Amniotic epithelial cell (primary cell): ENCODE measurements at places on chromosomes 11 and 22.
A peak's percentile ranks its signal among the peaks of the same experiment; 100 is the strongest.

DNA sequence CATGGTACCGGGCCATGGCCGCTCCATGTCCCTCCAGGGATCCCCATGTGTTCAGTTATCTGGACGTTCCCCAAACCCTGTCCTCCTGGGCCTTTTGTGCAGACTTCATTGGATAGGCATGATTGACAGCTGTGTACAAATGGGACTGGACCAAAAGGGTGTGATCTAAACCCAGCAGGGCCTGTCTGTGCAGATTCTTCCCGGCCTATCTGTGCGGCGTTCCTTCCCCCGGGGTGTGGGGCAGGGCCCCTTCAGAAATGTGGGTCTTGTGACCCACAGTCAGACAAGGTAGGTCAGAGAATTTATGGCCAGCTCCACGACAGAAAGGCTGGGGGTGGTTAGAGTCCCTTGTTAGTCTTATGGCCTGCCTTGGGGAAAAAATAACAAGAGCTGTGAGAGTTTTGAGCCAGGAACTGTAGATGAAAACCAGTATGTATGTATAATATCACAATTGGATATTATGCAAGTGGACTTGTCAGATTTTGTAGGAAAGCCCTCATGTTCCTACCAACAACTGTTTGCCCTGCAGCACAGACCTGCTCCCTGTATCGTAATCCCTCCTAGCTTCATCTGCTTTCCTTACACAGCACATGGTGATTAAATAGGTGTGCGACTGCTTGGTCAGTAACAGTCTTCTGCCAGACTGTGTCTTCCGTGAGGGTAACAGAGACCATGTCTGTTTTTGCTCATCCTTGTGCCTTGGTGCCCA, 31.7 kb downstream of the AP2A2 start:
- DNase-seq, result no peak

DNA sequence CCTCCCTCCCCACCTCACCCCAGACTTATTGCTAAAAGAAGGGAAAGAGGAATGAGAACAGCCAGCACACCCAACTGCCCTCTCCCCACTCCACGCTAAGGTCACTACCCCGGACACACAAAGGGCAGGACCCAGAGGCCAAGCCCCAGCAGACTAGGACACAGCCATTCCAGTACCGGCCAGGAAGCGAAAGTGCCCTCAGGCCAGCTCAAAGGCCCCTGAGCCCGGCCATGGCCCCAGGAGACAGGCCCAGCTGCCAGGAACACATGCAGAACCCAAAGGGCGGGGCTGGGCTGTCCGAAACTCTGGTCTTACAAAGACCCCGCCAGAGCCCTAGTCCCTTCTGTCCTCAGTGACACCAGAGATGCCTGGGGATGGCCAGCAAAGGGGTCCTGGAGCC, 5.5 kb downstream of the RCOR2 start:
- no peak for DNase-seq

- DNase-seq, result peak; percentile 64
These were observed 1261.4 kb upstream of the TENM4 start for GRCh38 chr11:80702264-80702663.

DNA sequence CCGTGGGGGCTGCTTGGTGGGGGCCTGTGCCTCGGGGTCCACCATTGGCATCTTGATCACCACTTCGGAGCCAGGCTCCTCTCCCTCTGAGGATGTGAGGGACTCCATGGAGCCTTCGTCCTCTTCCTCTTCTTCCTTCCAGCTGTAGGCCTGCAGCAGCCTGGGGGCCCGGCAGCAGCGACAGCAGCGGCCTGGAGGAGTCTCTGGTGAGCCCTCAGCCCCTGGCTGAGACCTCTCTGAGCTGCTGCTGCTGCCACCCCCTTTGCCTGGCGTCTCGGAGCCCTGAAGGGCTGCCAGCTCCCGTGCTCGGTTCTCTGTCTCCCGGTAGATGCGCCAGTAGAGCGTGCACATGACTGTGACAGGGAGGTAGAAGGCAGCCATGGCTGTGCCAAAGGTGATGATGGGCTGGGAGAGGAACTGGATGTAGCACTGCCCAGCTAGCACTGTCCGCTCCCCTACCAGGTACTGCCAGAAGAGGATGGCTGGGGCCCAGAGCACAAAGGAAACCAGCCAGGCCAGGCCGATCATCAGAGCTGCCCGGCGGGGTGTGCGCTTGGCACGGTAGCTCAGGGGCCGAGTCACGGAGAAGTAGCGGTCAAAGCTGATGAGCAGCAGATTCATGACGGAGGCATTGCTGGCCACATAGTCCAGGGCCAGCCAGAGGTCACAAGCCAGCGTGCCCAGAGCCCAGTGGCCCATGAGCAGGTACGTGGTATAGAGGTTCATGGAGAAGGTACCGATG, 10.9 kb downstream of the CHRM1 start:
- DNase-seq, result no peak

DNA sequence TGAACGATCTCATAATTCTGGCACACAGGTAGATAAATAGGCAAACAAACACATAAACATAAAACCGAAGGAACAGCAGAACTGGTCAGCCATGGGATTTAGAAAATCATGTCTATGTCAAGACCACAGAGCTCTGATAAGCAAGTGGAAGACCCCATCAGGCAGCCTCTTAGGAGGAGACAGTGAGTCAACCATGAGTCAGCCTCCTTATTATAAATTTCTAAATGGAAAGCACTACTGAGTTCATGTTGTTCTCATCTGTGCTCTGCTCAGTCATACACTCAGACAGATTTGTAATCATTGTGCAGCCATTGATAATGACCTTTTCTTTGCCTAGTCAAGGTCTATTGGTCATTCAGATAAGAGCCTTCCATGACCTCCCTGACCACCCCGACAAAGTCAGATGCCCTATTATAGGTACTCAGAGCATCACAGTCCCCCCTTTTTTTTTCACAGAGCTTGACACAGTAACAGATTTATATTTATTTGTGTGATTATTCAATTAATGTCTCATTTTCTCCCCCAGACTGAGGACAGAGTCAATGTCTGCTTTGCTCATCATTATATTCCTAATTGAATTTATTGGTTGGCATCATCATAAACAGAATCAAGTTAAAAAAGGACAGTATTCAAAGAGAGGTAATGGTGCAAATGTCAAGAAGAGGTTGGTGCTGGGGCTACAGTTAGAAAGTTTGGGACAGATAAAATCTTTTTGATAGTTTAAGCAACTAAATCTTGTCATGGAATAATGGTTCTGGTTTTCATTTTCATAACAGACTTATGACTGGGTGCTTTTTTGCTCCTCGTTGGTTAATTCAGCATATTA, 579.7 kb upstream of the CCDC90B start:
- DNase-seq, result peak; percentile 83

DNA sequence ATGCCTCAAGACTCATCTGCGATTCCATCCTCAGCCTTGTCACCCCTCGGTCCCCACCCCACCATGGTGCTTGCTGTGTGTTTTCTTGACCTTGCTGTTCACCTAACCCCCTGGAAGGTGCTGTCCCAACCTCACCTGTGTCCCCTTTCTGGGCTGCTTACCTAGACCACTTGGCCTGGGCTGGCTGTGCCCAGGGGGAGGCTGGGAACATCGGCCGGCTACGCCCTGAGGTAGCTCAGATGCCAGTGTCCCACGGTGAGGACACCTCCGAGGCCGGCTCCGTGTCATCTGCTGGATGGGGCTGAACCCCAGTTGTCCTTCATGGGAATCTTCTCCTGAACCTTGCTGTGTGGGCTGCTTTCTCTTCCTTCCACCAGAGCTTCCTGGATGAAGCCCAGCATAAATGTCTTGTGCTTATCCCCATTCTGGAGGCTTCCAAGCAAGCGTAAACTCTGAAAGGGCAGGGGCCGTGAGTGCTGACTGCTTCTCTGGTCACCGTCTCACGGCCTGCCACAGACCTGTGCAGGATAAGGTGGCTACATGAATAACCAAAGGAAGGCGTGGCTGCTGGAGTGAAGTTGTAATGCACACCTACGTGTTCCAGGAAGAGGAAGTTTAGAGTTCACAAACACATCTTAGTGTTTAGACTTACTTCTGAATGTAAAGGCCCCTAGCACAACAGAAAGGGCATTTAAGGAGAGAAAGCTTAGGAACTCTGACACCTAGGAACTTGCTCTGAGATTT, 724.3 kb downstream of the TBC1D22A start:
- no peak for DNase-seq

GRCh38 chr22:44892243-44892642, 117.6 kb downstream of the PHF21B start:
- DNase-seq, result no peak

- no peak for DNase-seq
These were observed at the start of gene VPREB3 for GRCh38 chr22:23754220-23754919. TSS of gene VPREB3 (minus strand) at chr22:23754425. CDS start at chr22:23754363, 62 bp downstream.

DNA sequence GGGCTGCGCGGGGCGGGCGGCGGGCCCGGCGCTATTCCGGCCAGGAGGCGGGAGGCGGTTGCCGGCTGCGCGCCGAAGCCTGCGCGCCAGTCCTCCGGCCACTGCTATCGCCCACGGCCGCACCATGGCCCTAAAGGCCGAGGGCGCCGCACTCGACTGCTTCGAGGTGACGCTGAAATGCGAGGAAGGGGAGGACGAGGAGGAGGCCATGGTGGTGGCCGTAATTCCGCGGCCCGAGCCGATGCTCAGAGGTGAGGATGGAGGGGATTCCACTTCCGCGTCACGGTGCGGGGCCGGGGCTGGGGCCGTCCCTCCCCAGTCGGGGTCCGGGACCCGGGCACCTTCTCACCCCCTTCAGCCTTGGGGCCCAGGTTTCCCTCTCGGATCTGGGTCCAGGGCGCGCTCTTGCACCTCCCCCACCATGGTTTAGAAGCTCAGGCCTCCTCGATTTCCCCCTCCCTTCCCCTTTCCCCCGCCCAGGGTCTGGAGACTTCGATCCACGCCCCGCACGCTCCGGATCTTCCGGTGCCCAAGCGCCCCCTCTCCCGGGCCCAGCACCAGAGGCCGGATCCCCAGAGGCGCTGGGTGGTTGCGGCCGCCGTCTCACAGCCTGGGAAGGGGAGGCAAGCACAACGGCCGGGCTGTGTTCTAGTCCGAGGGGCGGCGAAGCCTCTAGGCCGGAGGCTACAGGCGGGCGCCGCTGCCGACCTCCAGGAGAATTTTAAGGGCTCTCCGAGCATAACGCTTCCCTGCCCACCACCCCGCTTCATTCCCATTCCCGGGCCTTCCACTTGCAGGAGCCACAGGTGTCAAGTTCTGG, 517 bp downstream of the SPINDOC start:
- DNase-seq, result peak; percentile 39

DNA sequence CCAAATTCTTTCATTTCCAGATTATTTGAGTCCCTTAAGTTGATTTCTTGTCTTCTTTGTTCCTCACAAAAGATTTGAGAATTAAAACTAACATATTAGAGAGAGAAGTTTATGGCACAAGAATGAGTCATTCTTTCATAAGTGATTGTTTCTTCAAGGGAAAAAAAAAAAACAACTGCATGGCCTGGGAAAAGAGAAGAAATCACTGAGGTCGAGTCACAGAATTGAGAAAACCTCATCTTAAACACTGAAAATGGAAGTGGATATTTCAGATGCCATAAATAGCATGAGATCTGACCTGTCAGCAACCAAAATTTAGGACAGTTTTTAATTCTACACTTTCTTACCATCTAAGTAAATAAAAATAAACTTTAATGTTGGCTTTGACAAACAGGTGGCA, 87.2 kb downstream of the CWF19L2 start:
- DNase-seq, result peak; percentile 41

- peak; percentile 33 for DNase-seq
These were observed 1.1 kb downstream of the TTLL12 start for GRCh38 chr22:43185860-43186261.

GRCh38 chr11:128235426-128235825, 351.9 kb downstream of the ETS1 start:
- DNase-seq, result peak; percentile 19

DNA sequence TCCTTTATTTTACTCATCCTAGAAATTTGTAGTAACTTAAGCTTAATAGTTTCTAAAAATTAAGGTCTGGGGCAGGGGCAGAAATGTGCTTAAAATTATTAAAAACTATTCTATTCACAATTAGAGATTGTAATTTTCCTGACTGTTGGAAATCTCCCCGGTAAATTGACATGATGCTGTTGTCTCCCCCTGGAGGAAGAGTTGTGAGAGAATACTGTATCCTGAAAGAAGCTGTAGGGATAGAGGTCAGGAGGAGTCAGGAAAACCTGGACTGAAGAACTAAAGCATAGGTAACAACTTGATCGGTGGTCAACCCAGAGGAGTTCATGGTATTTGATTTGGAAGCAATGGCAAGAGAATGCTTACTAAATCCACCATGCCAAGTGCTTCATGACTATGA, 16.2 kb upstream of the ESAM start:
- no peak for DNase-seq

DNA sequence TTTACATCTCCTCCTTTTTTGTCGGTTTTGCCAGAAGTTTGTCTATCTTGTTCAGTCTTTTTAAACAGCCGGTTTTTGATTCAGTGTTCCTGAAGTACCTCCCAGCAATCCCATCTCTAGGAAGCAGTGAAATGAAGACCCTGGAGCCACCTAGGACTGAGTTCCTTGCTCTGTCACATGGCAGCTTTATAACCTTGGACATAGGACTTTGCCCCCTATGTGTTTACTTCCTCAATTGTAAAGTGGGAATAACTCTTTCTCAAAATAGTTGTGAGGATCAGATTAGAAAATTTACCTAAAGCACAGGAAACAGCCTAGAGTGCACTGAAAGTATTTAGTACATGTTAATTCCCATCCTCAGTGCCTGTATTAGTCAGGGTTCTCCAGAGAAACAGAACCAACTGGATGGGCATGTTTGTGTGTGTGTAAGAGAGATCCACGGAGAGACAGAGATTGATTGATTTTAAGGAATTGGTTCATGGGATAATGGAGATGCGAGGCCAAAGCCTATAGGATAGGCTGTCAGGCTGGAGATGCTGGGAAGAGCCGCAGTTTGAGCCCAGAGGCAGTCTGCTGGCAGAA, 20.0 kb downstream of the FAM83F start:
- DNase-seq, result no peak

GRCh38 chr11:42054351-42054900, 595.0 kb upstream of the LRRC4C start:
- DNase-seq, result no peak

DNA sequence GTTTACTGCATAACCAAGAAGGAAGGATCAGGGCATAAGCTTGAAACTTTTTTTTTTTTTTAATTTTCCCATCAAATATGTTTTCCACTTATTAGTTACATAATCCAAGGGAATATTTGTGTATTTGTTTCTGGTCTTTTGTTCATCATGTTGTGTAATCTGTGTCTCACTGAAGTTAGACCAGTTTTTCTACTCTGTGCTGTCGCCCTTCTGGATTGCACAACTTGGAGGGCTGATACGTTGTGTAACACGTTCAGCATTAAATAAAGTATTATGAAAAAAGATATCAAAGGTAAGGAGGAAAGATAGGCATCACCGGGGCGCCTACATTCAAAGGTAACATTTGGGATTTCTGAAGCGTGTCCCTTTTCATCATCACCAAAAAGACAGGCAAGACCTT, 3.3 kb upstream of the E2F8 start:
- DNase-seq, result peak; percentile 65

DNA sequence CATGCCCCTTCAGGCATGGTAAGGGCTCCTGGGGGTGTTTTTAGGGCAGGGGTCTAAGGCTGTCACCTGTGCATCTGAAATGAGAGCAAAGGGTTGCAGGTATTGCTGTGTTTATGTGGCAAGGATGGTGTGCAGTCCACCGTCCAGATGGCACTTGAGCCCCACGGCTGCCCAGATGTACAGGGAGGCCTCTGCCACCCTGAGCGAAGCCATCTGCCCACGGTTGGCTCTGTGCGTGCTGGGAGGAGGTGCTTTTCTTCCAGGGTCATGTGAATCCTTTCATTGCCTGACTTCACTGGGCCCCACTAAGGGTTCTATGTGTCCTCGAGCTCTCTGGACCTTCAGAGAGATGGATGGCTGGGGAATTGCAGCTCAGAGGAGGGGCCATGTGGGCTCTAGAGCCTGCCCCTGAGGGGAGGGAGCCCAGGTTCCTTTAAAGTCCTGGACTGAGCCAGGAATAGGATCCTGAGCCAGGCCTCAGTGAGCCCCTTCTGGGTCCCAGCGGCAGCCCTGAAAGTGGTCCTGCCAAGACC, 89.9 kb downstream of the CTTN start:
- no peak for DNase-seq

- DNase-seq, result no peak
These were observed 77.0 kb downstream of the RPS6KA4 start for GRCh38 chr11:64436000-64436399.
